ENCODE measurements at places on chromosomes 12 and 14.

GRCh38 chr12:9757433-9758025 lies 3.2 kb downstream of the CD69 start:
- no peak for DNase-seq

DNA sequence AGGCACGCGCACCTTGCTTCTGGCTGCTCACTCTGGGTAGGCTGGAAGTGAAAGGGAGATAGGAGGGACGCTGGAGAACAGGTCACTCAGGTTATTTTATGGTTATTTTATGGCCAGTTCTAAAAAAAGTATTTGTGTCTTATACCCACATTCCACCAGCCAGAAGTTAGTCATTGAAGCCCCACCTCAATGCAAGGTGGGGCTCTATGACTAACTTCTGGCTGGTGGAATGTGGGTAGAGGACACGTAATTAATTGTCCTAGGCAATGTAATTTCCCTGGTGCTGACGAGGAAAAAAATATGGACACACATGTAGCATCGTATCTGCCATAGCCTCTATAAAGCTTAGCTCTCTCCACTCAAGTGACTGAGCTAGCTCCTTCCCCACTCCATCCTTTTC lies 104.9 kb downstream of the PDZRN4 start:
- no peak for DNase-seq

GRCh38 chr12:113232840-113233585 lies 11.7 kb downstream of the TPCN1 start:
- DNase-seq: no peak

DNA sequence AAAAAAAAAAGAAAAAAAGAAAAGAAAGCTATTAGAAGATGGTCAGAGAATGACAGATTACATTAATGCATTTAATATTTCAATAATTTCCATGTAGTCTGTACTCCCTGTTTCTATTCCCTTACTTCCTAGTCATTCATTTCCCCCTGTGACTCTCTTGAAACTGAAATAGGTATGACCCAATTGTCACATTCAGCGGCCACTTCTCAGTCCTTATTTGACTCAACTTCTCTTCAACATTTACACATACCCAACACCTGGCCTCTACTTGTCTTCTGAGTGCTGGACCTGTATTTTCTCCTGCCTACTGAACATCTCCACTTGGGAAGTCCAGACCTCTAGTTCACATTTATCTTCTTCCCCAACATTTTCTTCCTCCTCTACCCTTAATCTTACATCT lies 7.2 kb downstream of the EEA1 start:
- DNase-seq: no peak

DNA sequence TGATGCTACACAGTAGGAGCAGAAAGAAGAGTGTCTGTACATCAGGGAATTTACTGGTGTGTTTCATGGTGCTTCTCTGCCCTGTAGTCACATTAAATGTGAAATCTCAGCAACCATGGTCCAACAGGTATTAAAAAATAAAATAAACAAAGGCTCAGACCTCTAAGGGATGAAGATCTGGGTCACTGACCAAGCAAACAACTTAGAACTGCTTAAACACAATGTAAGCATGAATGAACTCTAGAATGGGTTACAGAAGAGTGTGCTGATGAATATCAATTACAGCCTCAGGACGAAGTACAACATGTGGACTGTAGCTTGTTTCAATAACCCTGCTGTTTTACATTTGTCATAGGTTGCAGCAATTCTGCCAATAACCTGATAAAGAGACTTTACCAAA lies 47.4 kb downstream of the SLC35F4 start:
- no peak for DNase-seq

- DNase-seq: peak; percentile 67
Measured at GRCh38 chr12:79370021-79370420, 320.7 kb downstream of the PAWR start.

- DNase-seq: no peak
Measured at GRCh38 chr14:102187568-102188001, 47.9 kb downstream of the WDR20 start.

DNA sequence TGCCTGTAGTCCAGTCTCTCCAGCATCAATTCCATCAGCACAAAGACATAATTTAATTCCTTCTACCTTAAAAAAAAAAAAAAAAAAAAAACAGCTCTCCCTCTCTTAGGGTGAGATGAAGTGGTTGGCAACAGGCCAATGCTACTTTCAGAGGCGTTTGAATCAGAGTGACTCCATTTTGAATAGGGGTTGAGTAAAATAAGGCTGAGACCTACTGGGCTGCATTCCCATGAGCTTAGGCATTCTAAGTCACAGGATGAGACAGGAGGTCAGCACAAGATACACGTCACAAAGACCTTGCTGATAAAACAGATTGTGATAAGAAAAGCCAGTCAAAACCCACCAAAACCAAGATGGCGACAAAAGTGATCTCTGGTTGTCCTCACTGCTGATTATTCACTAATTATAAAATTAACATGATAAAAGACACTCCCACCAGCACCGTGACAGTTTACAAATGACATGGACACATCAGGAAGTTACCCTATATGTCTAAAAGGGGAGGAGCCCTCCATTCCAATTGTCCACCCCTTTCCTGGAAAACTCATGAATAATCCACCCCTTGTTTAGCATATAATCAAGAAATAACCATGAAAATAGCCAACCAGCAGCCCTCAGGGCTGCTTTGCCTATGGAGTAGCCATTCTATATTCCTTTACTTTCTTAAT lies 6.9 kb upstream of the TCL1B start:
- DNase-seq: no peak

GRCh38 chr12:88325816-88326189 lies 183.7 kb downstream of the TMTC3 start:
- DNase-seq: peak; percentile 62

DNA sequence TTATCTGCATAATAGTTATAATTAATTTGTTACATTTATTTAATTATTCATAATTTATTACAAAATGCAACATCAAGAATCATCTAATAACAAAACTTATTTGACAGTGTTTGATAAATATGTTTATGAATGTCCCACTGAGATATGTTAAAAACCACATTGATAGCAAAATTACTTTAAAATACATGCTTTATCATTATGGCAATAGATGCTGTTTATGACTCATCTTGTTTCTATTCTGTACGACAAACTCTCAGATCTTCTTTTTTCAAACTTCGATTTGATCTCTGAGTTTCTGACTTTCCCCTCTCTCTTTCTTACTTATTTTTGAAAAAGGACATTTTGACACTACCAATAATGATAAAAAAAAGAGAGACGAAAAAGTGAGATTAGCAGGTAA lies 56.8 kb upstream of the LRRK2 start:
- no peak for DNase-seq

All from umbilical cord (tissue), 2 donors.